ENCODE measurements at places on chromosomes 16 and 17.

- peak; percentile 28 for DNase-seq
Observed at GRCh38 chr16:73176577-73177013, 128.7 kb upstream of the ZFHX3 start.

DNA sequence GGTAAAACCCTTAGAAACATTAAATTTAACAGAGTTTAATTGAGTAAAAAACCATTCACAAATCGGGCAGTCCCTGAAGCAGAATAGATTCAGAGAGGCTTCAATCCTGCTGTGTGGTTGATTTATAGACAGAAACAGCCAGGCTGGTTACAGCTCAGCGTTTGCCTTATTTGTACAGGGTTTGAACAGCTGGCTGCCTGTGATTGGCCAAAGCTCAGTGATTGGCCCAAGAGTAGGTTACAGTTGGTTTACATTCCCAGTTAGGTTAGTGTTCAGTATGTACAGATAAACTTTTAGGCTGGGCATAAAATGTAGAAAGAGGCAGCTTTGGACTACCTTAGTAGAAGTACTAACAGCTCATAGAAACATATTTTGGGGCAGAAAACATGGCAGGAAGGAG is 210.4 kb upstream of the ELAC2 start:
- no peak for DNase-seq

- DNase-seq: no peak
Observed at GRCh38 chr17:39769974-39770587, 32.3 kb downstream of the GRB7 start.

DNA sequence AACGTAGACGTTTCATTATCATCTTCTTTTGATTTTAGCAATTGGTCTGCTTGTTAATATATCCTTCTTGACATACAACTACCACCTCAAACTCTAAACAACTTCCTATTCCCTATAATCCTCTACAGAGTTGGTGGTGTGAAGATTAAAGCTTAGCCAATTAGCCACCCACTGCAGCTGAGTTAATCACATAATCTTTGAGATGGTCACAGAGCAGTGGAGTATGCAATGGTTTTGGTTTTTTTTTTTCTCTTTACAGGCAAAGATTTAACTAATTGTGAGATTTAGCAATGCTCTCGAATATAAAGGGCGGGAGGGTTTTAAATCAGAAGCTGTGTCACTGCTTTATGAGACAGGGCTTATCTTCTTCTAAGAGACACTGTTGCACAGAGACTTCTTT is 37.0 kb downstream of the STX8 start:
- no peak for DNase-seq

DNA sequence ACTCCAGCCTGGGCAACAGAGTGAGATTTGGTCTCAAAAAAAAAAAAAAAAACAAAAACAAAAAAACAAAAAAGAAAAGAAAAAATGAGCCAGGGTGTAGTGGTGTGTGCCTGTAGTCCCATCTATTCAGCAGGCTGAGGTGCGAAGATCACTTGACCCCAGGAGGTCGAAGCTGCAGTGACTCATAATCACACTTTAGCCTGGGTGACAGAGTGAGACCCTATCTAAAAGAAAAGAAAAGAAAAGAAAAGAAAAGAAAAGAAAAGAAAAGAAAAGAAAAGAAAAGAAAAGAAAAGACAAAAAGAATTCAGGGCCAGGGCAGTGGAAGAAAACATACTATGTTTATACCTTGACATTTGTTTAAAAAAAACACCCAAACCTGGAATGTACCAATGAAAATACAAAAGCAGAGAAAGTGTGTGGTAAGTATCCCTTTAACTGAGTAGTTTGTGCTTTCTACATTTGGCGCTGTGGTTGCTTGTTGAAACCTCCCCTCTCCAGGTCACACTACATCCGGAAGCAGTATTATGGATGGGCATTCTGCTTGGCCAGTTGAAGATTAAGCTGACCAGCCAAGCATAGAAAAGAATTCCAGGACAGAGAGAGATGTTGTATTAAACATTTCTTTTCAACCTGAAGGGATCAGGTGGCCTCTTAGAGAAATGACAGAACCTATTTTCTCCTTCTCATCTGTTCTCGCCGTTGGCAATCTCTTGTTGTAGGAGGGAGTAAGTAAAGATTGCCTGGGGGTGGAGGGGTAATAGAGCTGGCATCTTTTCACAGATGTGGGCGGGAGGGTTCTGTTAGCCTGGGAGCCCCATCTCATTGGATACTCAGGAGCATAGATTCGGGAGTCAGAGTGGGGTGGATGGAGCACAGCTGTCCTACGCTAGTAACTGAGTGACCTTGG is 12.1 kb upstream of the PRKCB start:
- DNase-seq: no peak

GRCh38 chr17:28053725-28054124 is 11.2 kb downstream of the NLK start:
- no peak for DNase-seq

DNA sequence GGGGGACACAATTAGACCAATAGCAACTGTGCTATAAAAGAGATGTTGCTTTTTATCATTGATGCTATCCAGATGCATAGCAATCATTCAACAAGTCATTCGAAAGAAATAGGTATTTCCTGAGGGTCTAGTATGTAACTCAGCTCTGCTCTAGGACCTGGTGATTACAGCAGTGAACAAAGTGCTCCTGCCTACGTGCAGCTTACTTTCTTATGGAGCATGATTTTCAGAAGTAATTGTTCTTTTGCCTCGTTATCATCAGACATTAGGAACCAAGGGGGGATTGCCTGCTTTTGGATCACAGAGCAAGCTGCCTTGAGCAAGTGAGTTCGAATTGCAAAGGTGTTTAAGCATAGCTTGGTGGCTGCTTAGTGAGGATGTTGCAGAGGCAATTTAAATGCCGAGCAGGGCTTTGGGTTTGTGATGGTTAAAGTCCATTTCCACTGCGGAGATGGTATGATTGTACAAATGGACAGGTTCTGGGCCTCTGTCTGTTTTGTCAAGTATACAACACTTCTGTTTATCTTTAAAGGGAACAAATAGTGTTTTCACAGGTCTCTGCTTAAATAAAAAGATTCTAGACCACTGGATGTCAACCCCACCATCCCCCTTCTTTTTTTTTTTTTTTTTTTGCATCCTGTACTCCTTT is 41.5 kb downstream of the WWOX start:
- no peak for DNase-seq

- no peak for DNase-seq
Observed at GRCh38 chr17:20086416-20087076, 77.4 kb downstream of the SPECC1 start.

DNA sequence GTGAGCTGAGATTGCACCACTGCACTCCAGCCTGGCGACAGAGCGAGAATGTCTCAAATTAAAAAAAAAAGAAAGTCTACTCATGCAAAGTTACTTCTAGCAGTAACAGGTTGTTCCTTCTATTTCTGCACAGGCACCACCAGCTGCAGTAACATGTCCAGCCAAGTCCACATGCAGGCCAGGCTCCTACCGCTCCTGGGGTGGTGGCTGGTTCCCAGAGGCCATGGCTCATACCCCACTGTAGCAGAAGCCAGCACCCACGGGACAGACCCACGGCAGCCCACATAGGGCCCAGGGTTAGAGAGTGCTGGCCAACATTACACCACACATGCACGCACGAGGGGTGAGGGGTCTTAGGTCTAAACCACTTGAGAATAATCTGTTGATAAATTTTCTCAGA is 26.7 kb upstream of the TRAP1 start:
- DNase-seq: no peak

GRCh38 chr17:57517632-57518456 is 227.3 kb downstream of the CCDC182 start:
- no peak for DNase-seq

GRCh38 chr16:86540894-86541293 is 14.1 kb downstream of the MTHFSD start:
- DNase-seq: no peak

GRCh38 chr17:78919861-78920450 is 5.2 kb downstream of the TIMP2 start:
- DNase-seq: no peak

- no peak for DNase-seq
Observed at GRCh38 chr17:76872874-76873221, 4.6 kb downstream of the MGAT5B start.

GRCh38 chr17:68458260-68459036 is 1.2 kb upstream of the WIPI1 start:
- no peak for DNase-seq

- no peak for DNase-seq
Observed at GRCh38 chr16:4574919-4575705, 19.0 kb downstream of the C16orf96 start.

DNA sequence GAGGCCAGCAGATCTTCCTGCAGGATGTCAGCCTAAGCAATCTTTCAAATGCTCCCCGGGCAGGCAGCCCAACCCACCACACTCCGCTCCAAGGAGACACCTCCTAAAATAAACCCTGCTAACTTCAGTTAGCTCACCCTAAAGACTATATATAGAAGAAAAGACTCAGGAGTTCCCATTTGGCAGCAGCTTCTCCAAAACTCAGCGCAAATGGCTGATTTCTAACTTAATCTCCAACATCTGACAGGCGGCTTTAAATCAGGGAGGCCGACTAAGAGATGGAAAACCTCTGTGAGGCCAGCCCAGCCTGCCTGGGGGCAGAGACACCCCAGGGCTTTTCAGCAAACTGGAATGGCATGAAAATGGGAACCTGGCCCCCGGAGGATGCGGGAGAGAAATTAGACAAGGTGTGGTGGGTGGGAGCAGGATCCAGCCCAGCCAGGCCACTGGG is 91.6 kb downstream of the XYLT1 start:
- DNase-seq: no peak

DNA sequence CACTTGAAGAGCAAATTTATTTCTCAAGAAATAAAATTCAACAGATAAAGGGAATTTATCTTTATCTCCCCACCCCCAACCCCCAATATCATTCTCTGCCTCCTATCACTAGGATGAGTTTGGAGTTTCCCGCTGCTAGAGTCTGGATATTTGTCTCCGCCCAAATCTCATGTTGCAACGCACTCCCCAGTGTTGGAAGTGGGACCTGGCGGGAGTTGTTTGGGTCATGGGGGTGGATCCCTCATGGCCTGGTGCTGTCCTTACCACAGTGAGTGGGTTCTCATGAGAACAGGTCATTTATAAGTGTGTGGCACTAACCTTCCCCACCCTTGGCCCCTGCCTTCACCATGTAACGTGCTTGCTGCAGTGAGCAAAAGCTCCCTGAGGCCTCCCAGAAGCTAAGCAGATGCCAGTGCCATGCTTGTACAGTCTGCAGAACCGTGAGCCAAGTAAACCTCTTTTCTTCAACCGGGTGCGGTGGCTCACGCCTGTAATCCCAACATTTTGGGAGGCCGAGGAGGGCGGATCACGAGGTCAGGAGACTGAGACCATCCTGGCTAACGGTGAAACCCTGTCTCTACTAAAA is 6.5 kb downstream of the CEP20 start:
- no peak for DNase-seq

- DNase-seq: no peak
Observed at GRCh38 chr16:2497695-2498484, 15.9 kb upstream of the ATP6V0C start.

DNA sequence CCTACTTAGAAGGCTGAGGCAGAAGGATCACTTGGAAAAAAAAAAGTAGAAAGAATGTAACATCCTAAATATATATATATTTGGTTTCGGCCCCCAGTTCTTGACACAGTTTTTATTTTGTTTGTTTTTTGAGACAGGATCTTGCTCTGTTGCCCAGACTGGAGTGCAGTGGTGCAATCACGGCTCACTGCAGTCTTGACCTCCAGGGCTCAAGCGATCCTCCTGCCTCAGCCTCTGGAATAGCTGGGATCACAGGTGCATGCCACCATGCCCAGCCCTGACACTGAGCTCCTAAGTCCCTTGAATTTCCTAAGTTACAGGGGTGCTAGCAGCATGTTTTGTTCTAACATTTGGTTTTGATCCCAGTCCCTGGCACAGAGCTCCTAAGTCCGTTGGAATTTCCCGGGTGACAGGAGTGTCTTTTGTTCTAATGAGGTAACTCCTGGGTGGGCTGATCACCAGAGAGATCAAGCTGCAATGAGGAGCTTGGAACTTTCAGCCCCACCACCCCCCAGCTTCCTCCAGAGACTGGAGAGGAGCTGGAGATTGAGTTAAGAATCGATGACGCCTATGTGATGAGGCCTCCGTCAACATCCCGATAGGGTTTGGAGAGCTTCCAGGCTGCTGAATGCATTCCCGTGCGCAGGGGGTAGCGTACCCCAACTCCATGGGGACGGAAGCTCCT is 20.0 kb downstream of the MXRA7 start:
- DNase-seq: no peak

- peak; percentile 96 for DNase-seq
Observed at GRCh38 chr17:350706-351448, 1.7 kb downstream of the RPH3AL start.

DNA sequence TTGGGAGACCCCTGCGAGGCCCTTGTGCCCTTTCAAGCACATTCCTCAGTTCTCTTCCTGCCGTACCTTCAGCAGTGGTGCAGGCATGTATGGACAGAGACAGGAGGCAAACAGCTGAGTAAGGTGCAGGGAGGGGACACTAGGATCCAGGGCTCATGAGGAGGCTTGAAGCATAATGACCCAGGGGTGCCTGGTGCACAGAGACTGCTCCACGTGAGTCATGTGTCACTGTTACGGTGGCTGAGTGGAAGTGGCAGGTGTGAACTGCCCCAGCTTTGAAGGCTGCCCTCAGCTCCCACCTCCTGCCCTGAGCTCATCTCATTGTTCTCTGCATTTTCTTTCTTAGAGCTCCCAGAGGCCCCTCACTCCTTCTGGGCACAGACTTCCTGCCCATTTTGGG is 124.8 kb downstream of the NTN1 start:
- DNase-seq: no peak

- DNase-seq: no peak
Observed at GRCh38 chr16:89013692-89014402, 36.8 kb upstream of the CBFA2T3 start.

GRCh38 chr17:61219460-61219859 is 180.2 kb upstream of the TBX2 start:
- DNase-seq: no peak

DNA sequence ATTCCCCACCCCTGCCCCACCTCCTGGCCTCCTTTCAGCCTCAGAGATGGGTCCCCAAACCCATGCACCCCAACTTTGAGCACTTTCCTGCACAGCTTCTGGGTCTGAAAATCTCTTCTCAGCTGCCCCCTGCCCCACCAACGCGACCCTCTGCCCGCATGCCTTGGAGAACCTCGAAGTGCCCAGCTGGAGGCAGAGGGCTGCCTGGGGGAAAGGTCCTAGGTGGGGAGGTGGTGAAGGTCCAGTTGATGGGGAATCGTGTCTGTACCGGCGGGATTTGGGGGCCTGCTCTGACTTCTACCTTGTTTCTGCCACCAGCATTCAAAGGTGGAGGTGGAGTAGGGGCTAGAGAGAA is 1.3 kb downstream of the NKD1 start:
- DNase-seq: no peak

- DNase-seq: no peak
Observed at GRCh38 chr17:81045590-81046095, 10.7 kb downstream of the BAIAP2 start.

- no peak for DNase-seq
Observed at GRCh38 chr16:85965125-85965524, 66.2 kb downstream of the IRF8 start.

DNA sequence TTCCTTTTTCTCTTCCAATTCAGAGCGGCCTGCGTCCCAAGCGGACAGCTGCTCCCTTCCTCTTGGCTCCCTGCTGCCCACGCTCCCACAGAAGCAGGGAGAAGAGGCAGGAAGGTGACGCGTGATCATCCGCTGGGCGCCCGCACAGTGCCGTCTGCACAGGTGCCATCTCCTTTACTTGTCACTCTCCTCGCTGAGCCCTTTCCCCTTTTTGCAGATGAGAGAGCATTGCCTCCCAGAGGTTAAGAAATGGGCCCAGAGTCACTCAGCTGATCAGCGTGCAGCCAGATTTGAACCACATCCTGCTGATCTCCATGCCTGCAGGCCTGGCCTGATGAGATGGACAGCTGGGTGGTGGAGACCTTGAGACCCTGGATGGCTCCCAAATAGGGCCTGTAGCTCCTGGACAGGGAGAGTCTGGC is 299.8 kb downstream of the SEC14L1 start:
- DNase-seq: no peak
